ENCODE measurements at places on chromosomes 11 and 22.

- DNase-seq: no peak
Observed at GRCh38 chr11:116461789-116462188, 311.0 kb downstream of the BUD13 start.

- DNase-seq: no peak
Observed at GRCh38 chr11:45379162-45379863, 93.2 kb upstream of the SYT13 start.

DNA sequence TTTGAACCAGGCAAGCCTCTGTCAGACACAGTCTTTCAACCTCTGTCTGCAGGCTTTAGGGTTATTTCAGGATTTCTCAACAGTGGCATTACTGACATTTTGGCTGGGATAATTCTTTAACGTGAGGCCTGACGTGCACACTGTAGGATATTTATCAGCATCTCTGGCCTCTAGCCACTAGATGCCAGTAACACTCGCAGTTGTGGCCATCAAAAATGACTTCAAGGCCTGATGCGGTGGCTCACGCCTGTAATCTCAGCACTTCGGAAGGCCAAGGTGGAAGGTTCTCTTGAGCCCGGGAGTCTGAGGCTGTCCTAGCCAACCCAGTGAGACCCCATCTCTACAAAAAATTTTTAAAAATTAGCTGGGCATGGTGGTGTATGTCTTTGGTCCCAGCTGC lies 113.0 kb downstream of the CCDC81 start:
- DNase-seq: no peak

DNA sequence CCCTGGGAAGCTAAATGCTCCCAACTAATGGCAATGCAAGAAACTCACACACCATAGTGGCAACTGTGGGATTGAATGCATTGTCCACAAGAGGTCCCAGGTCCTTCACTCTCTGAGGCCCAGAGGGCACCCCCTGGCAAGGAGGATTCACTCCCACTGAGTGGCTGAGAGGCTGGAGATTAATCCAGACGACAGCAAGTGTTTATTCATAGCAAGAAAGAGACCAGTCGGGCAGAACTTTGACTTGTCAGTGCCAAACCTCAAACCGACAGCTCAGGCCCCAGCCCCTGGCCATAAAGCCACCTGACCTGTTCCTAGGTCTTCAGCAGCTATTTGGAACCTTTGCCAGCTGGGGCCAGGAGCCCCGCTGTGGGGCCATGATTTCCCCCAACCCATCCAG lies 54.5 kb upstream of the MPEG1 start:
- DNase-seq: no peak

DNA sequence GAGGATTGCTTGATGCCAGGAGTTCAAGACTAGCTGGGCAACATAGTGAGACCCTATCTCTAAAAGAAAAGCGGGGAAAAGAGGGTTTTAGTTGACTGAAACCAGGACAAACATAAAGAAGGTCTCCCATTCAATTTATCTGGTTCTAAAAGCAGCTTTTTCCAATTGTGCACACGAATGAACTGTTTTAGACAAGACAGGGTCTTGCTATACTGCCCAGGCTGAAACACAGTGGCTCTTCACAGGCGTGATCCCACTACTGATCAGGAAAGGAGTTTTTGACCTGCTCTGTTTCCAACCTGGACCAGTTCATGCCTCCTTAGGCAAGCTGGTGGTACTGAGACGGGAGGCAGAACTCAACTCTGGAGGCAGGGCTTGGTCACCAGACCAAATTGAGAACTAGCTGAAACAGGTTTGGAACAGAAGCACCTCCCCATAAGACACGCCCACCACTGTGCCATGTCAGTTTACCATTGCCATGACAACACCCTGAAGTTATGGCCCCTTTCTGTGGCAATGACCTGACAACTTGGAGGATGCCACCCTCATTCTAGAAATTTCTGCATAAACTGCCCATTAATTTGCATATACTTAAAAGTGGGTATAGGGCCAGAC lies 2.8 kb upstream of the NUCB2 start:
- peak; percentile 75 for DNase-seq

GRCh38 chr11:35800970-35801953 lies 138.7 kb downstream of the TRIM44 start:
- peak; percentile 39 for DNase-seq

DNA sequence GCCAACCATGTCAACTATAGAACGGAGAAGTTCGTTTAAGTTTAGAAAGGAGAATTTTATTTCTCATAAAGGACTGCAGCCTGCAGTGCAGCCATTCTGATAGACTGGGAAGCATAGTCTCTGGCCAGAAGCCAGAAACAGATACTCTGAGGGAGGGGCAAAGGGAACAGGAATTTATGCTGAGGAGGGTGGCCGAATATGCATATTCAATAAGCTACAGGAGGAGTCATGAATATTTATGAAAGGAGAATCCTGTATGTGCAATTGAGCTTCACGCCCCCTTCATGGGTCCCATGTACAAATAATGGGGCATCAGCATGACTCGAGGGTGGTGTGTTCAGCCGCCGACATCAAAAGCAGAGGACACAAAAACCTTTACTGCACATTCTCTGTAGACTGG lies 199.9 kb downstream of the CWF19L2 start:
- no peak for DNase-seq

DNA sequence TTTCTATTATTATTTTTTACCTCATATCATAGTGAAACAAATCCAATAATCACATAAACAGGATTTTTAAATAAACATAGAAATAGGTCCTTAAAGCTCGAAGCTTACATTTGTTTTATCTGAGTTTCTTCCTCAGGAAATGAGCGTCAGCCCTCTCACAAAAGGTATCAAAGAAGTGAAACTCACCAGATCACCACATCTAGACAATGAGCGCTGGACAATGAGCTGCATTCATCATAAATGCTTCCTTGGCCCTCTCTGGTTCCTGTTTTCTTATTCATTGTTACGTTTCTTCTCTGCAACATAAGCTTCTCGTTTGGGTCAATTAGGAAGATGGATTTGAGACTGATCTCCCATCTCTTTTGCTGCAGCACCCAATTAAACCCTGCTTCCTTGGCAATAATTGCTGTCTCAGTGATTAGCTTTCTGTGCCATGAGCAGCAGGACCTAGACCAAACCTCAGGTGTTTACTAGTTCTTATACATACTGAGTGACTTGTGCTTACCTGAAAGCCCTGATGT lies 649.9 kb upstream of the LUZP2 start:
- no peak for DNase-seq

DNA sequence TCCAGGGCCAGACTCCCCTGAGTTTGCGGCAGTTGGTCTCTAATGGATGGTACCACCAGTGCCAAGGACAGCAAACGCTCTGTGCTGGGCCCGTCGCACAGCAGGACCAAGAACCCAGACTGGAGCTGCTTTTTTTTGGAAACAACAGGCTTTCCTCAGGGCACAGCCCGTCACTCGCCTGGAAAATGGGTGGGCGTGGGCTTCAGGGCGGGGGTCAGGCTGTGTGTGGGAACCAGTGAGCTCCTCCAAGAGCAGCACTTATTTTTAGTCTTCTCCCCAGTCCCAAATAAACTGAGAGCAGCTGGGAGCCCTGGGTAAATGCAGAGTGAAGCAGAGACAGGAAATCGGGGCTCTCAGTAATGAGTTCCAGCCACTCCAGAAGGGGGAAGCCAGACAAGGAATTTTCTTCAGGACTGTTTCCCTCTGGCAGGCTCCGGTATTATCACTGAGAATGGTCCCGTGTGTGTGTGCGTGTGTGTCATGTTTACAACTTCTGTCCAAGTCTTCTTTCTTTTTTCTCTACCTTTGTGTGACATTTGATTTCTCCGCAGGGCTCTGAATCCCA lies 63.0 kb downstream of the PPFIBP2 start:
- no peak for DNase-seq

GRCh38 chr11:86456075-86456939 lies 81.6 kb downstream of the CCDC81 start:
- DNase-seq: peak; percentile 76
